ENCODE measurements at places on chromosomes 3 and 15. TPM values are rescaled to one million over a fixed set of nuclear protein-coding genes. Genes with fewer than 3 reads are reported as not detected.

- DNase-seq = no peak
Measured at GRCh38 chr15:75153087-75153486, 48.6 kb upstream of the C15orf39 start.

GRCh38 chr3:135917076-135917475, 48.5 kb upstream of the PPP2R3A start:
- DNase-seq = no peak

- DNase-seq = no peak
Measured at GRCh38 chr3:170496026-170496867, 77.6 kb downstream of the CLDN11 start.

DNA sequence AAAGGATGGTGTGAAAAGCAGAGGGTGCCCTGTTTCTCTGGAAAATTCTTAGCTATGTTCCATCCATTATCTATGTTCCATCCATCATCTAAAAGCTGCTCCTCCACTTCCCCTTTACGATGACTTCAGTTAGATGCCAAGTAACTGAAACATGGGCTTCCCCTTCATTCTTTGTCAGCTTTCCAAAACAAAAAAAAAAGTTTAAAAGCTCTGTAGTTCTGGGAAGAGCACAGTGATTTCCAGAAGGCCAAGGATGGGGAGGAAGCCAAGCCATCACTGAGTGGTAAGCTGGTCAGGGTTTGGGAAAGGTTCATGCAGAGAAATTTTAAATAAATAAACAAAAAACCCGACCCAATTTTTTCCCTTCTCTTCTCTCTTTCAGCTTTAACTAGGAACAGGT, 111.5 kb downstream of the CFAP44 start:
- no peak for DNase-seq

GRCh38 chr15:70757627-70758026, 5.7 kb downstream of the UACA start:
- no peak for DNase-seq

DNA sequence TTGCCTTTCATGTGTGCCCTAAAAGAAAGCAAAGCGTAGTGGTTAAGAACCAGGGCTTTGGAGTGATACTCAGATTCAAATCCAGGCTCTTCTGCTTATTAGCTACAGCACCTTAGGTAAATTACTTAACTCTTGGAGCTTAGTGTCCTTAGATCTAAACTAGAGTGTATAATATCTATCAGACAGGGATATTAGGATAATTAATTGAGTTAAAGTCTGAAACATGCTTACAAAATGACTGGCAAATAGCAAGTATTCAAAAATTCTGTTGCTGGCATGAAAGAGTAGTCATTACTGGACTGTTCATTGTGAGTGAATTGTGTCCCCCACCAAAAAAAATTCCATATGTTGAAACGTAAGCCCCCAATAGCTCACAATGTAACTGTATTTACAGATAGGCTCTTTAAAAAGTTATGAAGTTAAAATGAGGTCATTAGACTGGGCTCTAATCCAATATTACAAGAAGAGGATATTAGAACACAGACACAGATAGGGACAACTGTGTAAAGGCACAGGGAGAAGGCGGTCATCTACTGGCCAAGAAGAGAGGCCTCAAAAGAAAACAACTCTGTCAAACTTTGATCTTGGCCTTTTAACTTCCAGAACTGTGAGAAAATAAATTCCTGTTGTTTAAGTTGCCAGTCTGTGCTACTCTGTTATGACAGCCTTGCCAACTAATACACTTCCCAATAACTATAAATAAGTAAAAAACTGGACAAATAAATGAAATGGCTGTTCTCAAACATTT, 60.4 kb upstream of the LRRC3B start:
- DNase-seq = no peak

- DNase-seq = no peak
Measured at GRCh38 chr3:122353215-122353614, 28.2 kb downstream of the CSTA start.

- DNase-seq = no peak
Measured at GRCh38 chr3:12349895-12350811, 61.3 kb downstream of the PPARG start.

The CHL1 gene
- total RNA-seq = 2.2 TPM

The ADAMTS7 gene
- total RNA-seq = 24.0 TPM

The FEZF2 gene
- total RNA-seq = not detected

The CPNE4 gene
- 6.6 TPM for total RNA-seq

The SCAMP5 gene
- 4.0 TPM for total RNA-seq

The PRICKLE2 gene
- total RNA-seq = 15.2 TPM

The OXTR gene
- total RNA-seq = not detected

The RFC4 gene
- total RNA-seq = 4.6 TPM

The PPM1L gene
- 47.7 TPM for total RNA-seq

The CDHR4 gene
- total RNA-seq = not detected

The NR2E3 gene
- total RNA-seq = 0.20 TPM

The KLHL40 gene
- 5.6 TPM for total RNA-seq

The ENTPD3 gene
- total RNA-seq = 0.39 TPM

The ACTRT3 gene
- total RNA-seq = 0.67 TPM

Measured in heart left ventricle (tissue), 16 donors.